ENCODE measurements at places on chromosomes 7 and 10. TPM values are rescaled to one million over a fixed set of nuclear protein-coding genes. Genes with fewer than 3 reads are reported as not detected.

Gene SUN3
- total RNA-seq = not detected

Gene ABCB4
- 5.7 TPM for total RNA-seq

DNA sequence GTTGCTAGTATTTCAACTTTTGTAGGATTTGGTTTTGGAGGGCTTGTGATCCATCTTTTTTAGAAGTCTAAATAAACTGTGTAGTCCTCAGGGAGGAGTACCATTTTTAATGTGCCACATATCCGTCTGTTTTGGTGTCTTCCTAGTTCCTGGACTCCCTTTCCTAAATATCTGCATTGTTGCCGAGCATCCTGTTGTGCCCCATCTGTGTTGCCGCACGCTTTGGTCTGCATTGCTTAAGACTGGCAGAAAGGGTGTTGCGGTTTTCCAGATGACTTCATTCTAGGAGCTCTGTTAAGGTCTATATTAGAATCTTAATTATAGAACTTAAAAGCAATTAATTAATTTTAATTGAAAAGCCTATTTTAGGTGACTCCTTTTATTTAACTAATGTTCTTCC, 49.4 kb downstream of the RBM33 start:
- no peak for DNase-seq

GRCh38 chr10:30818010-30818660, 188.6 kb upstream of the LYZL2 start:
- DNase-seq = peak; percentile 78

GRCh38 chr10:35979116-35979515, 337.0 kb upstream of the FZD8 start:
- DNase-seq = no peak

- no peak for DNase-seq
Measured at GRCh38 chr7:29107056-29107455, 39.3 kb downstream of the CPVL start.

- no peak for DNase-seq
Measured at GRCh38 chr10:131206111-131206995, 105.2 kb downstream of the TCERG1L start.

DNA sequence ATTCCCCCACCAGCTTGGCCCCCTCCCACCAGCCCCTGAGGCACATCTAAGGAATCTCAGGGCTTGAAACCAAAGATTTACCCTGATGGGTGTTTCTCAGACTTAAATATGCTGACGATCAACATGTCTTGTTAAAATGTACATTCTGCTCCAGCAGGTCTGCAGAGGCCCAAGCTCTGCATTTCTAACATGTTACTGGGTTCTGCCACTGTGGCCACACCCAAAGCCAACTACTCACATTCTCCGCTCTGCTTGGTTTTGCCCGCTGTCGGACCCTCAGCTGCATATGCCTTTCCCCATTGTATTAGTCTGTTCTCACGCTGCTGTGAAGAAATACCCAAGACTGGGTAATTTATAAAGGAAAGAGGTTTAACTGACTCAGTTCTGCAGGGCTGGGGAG, 8.9 kb downstream of the PIP4K2A start:
- DNase-seq = no peak

- DNase-seq = no peak
Measured at GRCh38 chr7:102063690-102064180, 222.9 kb upstream of the SH2B2 start.

DNA sequence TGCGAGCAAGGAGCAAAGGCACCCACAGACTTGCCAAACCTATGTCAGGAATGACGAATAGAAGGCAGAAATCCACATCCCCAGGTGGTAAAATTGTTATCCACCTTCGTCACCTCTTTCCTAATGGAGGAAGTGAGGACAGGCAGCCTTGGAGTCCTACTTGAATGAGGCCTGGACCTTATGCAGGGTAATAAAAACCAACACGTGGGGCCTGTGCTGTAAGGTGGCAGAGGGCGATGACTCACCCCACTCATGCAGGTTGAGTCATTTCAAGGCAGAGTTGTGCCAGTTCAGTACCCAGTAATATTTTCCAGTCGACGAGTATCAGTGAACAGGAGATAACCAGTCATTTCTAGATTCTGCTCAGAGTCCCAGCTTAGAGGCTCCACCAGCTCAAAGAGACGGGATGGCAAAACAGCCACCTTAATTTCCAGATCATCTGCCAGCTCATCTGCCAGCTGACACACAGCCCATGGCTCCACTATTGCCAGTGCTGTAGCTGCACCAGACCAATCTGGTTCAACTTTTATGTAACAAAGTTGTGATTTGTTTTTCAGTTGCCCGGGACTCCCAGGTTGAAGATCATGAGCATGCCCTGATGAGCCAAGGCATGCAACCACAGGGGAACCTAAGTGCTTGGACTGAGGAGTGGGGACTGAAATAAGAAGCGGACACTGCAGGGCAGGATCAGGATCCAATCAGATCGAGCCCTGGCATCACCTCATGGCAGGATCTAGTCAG, 176.2 kb upstream of the ITGB1 start:
- DNase-seq = no peak

- DNase-seq = peak; percentile 72
Measured at GRCh38 chr10:20004087-20004523, 187.9 kb downstream of the PLXDC2 start.

- no peak for DNase-seq
Measured at GRCh38 chr7:7516662-7517061, 19.0 kb downstream of the COL28A1 start.

DNA sequence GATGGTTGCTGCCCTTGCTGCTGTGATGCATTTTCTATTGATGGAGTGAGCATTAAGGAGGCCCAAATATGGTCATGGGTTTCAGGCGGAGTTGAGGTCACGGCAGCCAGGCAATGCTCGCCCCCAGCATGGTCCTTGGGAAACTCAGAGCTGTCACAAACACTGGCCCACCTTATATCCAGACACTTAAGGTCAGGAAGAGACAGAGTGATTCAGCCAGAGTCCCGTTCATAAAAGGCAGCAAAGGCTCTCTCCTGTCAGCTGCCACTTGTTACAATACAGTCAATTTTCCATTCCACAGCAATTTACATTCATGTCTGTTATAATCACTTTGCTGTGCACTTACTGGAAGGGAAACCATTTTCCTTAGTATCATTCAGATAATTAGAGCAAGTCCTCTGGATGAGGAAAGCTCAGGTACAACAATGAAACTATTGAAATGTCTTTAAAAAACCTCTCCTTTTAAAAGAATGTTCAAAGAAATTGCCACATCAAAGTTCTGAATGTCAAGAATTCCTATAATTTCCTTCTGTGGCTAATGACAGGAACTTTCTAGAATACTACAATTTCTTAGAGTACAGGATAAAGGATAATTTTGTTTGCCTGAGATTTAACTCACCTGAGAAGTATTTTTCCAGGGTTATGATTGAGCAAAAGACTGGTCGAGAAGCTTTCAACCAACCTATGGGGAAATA, 14.8 kb upstream of the ANKRD1 start:
- no peak for DNase-seq

Measured in left ventricle myocardium superior (tissue), 1 donor.